ENCODE measurements at places on chromosomes 7 and 10. TPM values are rescaled to one million over a fixed set of nuclear protein-coding genes. Genes with fewer than 3 reads are reported as not detected.

Gene PRDX3
- 148 TPM for total RNA-seq

Gene GPRIN2
- total RNA-seq: 0.10 TPM

Gene PDZD7
- 1.2 TPM for total RNA-seq

- DNase-seq: no peak
Observed at GRCh38 chr10:119761106-119761505, 35.3 kb downstream of the INPP5F start.

DNA sequence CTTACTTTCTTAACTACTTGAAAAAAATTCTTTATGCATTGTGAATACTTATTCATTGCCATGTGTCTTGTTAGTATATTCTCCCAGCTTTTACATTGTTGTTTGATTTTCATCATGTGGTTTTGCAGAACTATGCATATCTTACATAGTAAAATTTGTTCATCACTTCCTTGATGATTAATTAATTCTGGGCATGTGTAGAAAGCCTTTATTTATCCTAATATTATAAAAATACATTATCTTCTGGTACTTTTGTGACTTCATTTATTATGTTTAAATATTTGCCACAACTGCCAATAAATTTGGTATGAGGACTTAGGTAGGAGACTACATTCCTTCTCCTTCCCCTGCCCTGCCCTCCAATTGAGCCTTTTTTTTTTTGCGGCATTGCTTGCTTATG is 166.0 kb upstream of the ZNF32 start:
- no peak for DNase-seq

- DNase-seq: no peak
Observed at GRCh38 chr10:16905320-16905719, 88.1 kb upstream of the RSU1 start.

- DNase-seq: no peak
Observed at GRCh38 chr7:147833557-147833956, 757.0 kb upstream of the C7orf33 start.

Data from glomerular endothelial cell (primary cell).